NB4 (cell line): ENCODE measurements at places on chromosomes 6 and 20.

DNA sequence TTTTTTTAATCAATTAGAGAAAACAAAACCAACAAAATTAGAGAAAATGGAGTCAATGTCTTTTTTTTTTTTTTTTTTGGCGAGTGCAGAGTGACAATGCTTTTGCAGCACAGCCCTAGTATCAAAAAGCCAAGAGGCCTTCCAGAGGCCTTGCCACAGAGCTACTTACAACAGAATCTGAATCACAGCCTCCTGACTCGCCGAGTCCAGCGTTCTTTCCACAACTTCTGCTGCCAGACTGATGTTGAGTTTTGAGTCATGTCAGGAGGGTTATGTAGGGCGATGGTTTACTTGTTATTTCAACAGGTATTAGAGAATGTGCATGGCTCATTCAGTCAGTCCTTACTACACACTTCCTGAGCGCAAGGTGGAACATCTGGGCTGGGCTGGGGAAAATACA lies 88.6 kb downstream of the FNDC1 start:
- DNase-seq = no peak

DNA sequence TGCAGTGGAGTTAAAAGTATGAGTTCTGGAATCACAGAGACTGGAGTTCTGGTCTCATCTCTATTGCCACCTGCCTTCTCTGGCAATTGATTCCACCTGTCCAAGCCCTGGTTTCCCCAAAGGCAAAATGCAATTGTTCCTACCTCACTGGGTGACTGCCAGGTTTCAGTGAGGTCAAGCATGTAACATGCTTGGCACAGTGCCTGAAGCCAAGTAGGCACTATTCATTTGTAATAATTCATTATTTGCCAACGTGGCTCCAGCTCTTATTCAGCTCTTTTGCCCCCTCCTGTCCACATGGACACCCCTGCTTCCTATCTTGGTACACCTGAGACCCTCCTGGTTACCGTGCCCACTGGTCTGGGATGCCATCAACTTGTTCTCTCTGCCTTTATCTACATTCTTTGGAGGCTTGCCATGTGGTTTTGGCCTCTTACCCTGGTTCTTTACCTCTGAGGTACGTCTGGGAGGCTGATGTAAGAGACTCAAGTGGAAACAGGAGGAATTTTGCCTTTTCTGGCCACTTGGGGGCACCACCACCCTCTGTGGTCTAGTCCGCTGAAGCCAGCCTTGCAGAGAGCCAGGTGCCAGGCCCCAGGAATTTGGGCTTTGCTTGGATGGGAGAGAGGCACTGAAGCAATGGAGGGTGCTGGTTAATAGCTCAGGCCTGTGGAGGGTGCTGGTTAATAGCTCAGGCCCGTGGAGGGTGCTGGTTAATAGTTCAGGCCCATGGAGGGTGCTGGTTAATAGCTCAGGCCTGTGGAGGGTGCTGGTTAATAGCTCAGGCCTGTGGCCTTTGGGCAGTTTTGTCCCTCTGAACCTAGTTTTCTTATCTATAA lies 1.7 kb downstream of the KCNK15 start:
- peak; percentile 72 for DNase-seq

DNA sequence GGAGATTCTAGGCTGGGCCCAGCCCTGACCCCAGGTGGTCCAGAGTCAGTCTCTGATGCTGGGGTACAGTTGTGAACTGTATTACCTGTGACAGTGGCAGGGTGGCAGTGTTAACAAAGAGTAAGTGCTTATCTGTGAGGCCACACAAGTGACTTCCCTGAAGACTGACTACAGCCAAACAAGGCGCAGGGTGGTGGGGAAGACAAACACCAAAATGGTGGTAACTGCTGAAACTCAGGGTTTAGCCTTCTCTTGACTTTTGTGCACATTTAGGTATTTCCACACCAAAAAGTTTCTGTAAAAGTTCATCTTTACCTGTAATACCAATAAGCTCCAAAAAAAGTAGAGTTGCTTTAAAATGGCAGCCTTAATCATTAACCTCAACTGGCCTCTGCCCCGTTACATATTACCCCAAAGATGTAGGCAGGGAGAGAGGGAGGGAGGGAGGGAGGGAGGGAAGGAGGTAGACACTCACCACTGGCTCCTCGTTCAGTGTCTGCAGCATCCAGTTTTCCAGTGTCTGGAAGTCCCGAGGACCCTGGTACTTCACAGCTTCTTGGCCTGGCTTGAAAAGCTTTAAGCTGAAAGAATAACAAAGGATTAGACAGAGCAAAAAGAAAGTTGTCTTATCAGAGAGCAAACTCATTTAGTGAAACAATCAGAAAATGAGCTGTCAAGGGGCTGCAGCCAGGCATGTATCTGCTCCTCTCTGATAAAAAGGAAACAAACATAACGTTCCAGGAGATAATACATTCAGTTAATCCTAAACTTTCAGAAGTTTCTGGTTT lies 11.3 kb downstream of the TXNDC5 start:
- DNase-seq = peak; percentile 22

DNA sequence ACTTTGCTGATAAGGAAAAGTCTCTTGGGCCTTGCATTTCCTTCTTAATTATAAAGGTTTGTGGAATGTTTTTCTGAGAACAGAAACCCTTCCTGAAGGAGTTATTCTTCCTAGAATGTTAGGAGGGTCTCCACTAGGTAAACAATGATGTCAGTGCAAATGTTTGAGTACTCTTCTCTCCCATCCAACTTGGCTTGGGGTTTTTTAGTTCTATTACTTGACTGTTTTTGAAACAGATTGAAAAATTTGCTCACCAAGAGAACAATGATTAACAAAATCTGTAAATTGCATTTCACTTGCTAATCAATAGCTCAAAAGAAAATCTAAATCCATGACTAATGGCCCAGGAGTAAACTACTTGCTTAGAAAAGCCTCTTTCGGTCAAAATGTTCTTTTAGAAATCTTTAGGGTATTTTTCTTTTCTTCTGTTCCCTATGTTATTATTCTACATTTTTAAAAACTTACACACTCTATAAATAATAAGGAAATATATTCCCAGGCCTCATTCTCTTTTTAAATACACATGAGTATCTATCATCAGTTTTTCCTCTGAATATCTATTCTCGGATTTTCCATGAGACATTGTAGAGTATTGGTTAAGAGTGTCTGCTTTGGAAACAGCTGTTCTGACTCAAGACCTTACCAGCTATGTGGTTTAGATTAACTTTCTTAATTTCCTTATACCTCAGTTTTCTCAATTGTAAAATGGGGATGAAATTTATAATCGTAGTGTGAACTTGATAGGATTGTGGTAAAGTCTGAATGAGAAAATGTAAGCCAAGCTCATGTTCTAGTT lies 234.2 kb upstream of the CITED2 start:
- DNase-seq = no peak

- DNase-seq = peak; percentile 67
Observed at GRCh38 chr20:58569241-58570125, 54.3 kb upstream of the APCDD1L start.

- no peak for DNase-seq
Observed at GRCh38 chr20:32447136-32448027, 89.3 kb downstream of the ASXL1 start.

DNA sequence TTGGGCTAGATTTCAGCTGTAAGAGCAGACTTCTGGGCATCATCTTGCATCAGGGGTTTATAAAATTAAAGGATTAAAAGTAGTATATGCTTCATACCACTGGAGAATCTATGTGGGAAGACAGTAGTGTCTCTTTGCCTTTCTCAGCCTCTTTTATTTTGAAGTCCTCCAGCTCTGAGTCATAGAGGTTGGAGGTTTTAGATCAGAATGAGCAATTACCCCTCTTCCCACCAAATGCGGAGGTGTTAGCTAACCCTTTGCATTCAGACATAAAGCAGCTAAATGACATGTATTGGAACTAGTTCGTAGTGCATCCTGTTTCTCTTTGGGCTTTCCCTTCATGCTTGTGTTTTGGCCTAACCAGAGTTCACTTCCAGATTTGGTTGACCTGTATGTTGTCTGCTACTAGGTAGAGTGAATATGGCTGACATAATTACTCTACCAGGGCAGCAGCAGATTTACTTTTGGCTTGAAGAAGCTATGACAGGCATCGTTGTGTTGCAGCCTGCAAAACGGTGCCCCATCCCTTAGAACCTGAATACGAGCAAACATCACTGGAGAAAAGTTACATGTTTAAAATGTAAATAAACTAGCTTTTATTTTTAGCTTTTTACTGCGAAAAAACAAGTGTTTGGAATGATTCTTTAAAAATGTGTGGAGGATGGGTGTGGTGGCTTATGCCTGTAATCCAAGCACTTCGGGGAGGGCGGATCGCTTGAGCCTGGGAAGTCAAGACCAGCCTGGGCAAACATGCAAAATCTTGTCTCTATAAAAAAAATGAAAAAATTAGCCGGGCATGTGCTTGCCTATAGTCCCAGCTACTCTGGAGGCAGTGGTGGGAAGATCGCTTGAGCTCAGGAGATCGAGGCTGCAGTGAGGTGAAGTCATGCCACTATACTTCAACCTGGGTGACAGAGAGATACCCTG lies 82.2 kb downstream of the MYO6 start:
- DNase-seq = no peak

DNA sequence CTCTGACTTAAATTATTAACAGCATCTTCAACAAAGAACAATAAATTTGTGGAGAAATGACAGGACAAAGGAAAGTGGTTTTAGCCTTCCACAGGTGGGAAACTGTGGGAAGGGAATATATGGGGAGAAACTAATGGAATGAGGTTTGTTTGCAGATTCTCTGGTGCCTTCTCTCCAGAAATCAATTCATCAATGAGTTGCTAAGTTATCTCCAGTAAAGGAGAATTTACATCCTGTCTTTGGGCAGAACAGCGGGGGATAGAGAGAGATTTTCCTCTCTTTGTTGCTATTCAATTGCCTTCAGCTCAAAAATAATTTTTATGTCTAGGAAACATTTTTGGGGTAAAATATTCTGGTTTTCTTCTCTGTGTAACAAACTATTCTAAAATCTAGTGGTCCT lies 36.9 kb upstream of the LCA5 start:
- DNase-seq = no peak

DNA sequence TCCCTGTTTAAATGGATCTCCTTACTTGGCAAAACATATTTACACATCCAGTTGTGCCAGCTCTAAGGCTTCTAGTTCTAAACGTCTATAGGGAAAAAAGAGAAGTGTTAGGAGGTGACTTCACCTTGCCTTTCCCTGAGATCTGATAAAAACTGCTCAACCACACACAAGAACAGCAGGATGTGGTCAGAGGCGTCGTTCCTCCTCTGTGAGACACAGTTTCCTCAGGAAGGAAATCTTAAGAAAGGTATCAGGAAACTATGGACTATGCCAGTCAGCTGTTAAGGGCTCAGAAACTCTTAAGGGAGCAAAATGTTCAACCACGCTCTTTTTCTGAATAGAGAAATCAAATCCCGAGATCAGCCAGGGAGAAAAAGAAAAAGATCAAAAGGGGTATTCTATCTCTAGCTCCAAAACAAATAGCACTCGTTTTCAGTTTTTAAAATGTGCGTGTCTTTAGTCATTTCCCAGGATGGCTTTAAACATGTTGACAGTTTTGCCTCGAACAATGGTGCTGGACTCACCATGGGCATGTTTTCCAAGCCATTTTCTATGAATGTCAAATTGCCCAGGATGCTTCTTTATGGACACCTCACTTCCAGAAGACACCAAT lies 154.5 kb downstream of the HACE1 start:
- DNase-seq = peak; percentile 94

DNA sequence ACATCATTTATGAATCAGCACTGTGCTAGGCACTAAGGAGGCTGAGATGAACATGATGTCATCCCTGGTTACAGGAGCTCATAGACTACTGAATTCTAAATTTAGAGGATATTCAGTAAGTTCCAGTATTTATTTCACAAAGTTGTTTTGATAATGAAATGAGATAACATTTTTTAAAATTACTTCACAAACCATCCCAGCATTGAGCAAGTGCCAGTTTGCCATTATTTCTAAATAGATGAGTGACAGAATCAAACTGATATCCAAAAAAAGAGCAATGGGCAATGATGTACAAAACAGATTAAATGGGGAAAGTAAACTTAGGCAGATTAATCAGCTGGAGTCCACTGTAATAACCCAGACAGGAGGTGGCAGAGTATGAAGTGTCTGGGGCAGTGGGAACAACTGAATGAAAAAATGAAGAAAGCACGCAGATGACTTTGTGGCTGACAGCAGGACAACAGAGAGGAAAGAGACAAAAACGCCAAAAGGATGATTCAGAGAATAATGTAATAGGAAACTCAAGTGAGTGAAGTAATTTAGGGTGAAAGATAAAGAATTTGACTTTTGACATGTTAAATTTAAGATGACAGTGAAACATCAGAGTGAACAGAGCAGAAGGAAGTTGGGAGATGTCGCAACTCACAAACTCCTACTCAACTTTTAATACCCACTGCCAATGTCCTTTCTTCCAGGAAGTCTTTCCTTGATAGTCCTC lies 70.2 kb downstream of the RCAN2 start:
- DNase-seq = peak; percentile 30

- peak; percentile 80 for DNase-seq
Observed at GRCh38 chr20:53829255-53829723, 235.7 kb upstream of the ZNF217 start.

DNA sequence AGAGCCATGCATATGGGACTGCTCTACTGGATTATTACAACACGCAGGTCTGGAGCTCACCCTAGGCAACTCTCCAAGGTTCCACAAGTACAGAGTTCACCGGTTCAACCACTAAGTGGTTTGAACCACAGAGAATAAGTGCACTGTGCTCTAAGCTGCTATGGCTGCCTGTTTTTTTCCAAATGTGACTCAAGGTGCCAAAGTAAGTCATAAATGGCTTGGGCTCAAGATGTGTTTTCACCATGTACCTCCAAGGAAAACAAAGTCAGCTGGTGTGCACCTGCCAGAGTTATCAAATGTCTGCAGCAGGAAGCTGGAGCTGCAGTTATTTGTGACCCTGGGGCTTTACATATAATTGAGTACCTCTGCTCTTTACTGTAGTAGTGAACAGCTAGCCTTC lies 76.7 kb downstream of the PREP start:
- no peak for DNase-seq

GRCh38 chr6:73702444-73702843 lies 6.4 kb downstream of the CD109 start:
- DNase-seq = no peak

DNA sequence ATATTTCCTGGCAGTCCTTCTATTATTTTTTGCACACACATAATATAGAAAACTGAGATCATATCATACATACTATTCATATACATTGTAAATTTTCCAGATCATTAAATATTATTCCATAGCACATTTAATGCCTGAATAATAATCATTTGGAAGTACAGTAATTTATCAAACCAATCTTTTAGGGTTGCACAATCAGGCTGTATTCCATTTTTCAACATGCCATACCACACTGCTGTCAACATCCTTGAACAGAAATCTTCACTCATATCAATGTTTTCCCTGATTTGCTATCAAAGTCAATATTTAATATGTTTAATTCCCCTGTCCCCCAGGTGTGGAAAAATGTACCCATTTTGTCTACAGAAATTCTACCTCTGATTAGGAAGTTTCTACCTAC lies 122.7 kb upstream of the ADGRF1 start:
- no peak for DNase-seq
